ENCODE measurements at places on chromosomes 5 and 9. TPM values are rescaled to one million over a fixed set of nuclear protein-coding genes. Genes with fewer than 3 reads are reported as not detected.

DNA sequence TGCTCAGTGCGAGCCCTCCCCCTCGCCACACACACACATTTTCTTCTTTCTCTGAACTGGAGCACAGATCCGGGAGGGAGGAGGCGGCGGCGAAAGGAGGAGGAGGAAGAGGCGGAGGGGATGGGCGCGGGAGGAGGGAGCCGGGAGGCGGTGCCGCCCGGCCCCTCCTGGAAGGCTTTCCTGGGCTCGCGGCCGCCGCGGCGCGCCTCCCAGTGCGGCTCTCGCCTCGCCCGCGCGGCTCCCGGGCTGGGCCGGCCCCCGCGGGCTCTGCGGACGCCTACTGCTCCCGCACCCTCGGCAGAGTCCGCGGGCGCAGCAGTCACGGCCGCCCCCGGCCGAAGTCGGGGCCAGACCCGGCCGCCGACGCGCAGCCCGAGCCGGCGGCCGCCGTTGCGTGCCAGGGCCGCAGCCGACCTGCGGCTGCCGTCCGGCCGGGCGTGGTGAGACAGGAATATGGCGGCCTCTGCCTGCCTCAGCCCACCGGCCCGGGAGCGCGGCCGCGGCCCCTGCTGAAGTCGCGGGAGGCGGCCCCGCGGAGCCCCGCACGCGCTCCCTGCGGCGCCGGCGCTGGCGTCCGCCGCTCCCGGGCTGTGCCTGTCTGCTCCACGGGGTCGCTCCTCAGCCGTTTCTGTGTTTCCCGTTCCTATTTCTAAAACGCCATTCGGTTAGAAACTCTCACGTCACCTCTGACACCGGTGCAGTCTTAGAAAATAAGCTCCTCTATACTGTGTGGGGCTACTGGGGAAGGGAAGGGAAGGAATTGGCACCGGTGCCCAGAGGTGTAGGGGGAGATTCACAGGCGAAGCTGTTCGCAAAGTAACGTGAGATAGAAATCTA, 500 bp upstream of the GNAQ start:
- no peaks in the 10 kb centered on the region for H3K27me3 ChIP-seq
- peak; percentile 93 for DNase-seq
- no peaks in the 10 kb centered on the region for H3K4me1 ChIP-seq
- peak overlapping the region; percentile 75 for H3K4me3 ChIP-seq
- peak overlapping the region; percentile 96 for H3K27ac ChIP-seq
- H3K36me3 ChIP-seq = no peaks in the 10 kb centered on the region

GRCh38 chr9:101387871-101388506, 3.2 kb upstream of the BAAT start:
- no peaks in the 10 kb centered on the region for H3K36me3 ChIP-seq
- DNase-seq = no peak
- no peak overlapping the region for H3K27ac ChIP-seq
- H3K4me1 ChIP-seq = no peaks in the 10 kb centered on the region
- no peaks in the 10 kb centered on the region for H3K27me3 ChIP-seq

DNA sequence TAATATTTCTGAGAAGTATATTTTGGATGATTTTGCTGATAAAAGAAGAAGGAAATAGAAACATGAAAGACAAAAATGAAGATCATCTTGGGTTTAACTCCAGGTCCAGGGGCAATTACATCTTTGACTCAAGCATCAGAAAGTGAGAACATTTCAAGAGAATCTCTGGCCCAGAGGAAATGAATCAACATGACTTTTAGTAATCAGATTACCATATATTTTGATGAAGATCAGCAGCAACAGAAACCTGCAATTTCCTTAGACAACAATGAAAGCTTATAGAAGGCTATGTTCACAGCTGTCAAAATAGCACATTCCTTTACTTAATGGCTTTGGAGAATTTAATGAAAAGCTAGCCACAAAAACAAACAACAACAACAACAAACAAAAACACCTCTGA, 638.1 kb downstream of the EFNA5 start:
- H3K36me3 ChIP-seq = no peaks in the 10 kb centered on the region

- no peaks in the 10 kb centered on the region for H3K27me3 ChIP-seq
- H3K4me1 ChIP-seq = peaks cover 5% of the 10 kb centered on the region
- no peak overlapping the region for H3K27ac ChIP-seq
- no peaks in the 10 kb centered on the region for H3K36me3 ChIP-seq
Measured at GRCh38 chr9:81548911-81549310, 140.4 kb downstream of the TLE1 start.

DNA sequence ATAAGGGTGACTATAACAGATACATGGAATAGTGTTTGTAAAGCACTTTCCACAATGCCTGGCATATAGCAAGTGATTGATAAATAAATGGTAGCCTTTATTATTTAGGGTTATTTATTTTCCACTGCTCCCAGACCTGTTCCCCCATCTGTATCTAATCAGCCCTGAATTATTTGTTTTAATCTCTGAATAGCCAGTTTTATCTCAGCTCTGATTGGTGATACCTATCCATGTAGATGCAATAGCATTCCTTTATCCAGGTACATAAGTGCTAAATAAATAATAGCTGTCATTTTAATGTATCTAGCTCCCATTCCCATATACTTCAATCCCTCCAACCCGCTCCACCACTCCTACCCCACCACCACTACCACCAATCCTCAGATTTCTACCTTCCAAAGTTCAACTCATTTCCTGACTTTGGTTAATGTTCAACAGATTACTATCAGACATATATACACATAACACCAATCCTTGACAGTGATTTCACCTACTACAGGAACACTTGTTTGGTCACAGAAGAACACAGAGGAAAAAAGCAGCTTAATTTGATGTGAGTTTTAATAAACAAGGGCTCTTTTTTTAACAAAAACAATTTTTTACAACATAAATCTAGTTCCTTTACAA, 14.0 kb downstream of the PRKAA1 start:
- no peak overlapping the region for H3K27ac ChIP-seq
- H3K36me3 ChIP-seq = no peaks in the 10 kb centered on the region
- H3K27me3 ChIP-seq = no peaks in the 10 kb centered on the region

GRCh38 chr5:108016101-108016500, 345.4 kb upstream of the EFNA5 start:
- no peak overlapping the region for H3K4me3 ChIP-seq
- no peaks in the 10 kb centered on the region for H3K4me1 ChIP-seq

DNA sequence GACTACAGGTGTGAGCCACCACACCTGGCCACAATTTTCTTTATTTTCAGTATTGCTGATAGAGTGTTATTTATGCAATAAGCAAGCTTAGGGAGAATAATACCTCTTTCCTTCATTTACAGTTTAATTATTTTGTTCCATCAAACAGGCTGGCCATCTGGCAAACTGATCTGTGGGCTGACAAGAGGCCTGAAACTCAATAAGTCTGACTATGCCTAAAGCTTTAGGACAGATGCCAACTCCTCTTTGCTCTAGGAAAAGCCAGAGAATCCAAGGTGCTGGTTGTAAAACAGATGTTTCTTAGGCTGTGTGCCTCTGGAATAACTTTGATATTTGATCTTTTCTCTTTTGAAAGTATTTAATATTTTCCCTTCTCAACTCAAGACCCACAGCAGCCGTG, 98.4 kb downstream of the TARS1 start:
- H3K27ac ChIP-seq = no peak overlapping the region
- no peak for DNase-seq
- peaks cover 11% of the 10 kb centered on the region for H3K4me1 ChIP-seq

GRCh38 chr9:35161713-35162604, at the start of gene UNC13B:
UNC13B (plus strand) TSS chr9:35162009; CDS start chr9:35162284, 275 bp downstream.
- H3K27me3 ChIP-seq = no peaks in the 10 kb centered on the region
- H3K4me1 ChIP-seq = peaks cover 5% of the 10 kb centered on the region
- peak; percentile 97 for DNase-seq
- no peaks in the 10 kb centered on the region for H3K36me3 ChIP-seq
- H3K27ac ChIP-seq = peak within 1 kb of the TSS; percentile 55

DNA sequence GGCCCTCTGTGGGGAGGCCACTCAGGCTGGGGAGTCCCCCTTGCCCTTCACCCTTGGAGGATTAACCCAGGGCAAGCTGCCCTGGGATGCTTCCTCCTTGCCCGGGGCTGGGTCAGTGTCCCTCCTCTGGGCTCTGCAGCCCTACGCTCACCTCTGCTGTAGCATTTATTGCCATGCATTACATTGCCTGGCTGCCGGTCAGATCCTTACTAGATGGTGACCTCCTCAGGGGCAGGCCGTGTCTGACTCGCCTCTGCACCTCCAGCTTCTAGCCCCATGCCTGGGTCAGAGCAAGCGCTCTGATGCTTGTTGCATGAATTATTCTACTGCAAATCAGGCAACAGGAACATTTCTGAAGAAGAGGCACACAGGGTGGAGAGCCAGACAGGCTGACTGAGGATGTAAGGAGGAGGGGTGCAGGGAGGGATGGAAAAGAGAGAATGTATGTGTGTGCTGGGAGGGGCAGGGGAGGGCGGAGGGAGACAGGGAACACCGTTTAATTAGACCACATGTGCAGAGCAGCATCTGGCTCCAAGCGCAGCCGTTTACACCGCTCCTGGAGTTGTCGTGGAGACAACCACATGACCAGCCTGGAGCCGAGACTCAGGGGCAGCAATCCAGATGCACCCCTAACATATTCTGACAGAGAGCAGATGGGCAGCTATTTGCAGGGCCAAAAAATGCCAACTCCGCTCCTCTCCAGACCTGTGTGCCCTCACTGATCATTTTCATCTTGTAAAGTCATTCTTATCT, 117.0 kb downstream of the CRB2 start:
- H3K36me3 ChIP-seq = no peaks in the 10 kb centered on the region
- H3K27ac ChIP-seq = no peak overlapping the region
- H3K4me3 ChIP-seq = no peak overlapping the region
- DNase-seq = no peak

The TMEFF1 gene
- total RNA-seq = not detected

The SLC6A19 gene
- total RNA-seq = not detected
